ENCODE measurements at places on chromosomes 12 and 14.

DNA sequence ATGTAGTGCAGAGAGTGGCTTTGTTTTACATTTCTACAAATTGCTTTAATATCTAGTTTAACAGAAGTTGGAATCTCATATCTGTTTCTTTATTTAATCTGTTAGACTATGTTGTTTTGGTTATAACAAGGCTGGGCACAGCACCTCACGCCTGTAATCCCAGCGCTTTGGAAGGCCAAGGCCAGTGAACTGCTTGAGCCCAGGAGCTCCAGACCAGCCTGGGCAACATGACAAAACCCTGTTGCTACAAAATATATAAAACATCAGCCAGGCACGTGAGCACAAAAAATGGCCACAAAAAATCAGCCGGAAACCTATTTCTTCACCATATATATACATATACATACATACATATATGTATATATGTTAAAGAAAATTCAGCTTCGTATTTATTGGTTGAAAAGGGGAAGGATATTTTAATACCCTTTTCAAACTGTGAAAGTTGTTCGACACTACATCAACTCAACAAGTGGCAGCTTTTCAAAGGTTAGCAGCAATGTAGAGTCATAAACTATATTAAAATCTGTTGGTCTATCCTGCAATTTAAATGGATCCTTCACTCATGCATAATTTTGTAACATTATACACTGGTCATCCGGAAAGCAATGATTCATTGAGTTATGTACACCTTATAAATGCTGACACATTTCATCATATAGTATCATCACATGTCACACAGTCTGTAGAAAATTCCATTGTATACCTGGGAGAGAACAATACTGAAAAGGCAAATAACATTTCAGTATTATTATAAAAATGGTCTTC, 7.1 kb downstream of the NR2C1 start:
- DNase-seq = no peak
- H3K27me3 ChIP-seq = no peaks in the 10 kb centered on the region
- no peak overlapping the region for H3K4me3 ChIP-seq

- no peaks in the 10 kb centered on the region for H3K4me1 ChIP-seq
- H3K4me3 ChIP-seq = no peak overlapping the region
- no peaks in the 10 kb centered on the region for H3K27me3 ChIP-seq
- H3K36me3 ChIP-seq = no peaks in the 10 kb centered on the region
Measured at GRCh38 chr14:77980475-77981321, 180.8 kb downstream of the ADCK1 start.

DNA sequence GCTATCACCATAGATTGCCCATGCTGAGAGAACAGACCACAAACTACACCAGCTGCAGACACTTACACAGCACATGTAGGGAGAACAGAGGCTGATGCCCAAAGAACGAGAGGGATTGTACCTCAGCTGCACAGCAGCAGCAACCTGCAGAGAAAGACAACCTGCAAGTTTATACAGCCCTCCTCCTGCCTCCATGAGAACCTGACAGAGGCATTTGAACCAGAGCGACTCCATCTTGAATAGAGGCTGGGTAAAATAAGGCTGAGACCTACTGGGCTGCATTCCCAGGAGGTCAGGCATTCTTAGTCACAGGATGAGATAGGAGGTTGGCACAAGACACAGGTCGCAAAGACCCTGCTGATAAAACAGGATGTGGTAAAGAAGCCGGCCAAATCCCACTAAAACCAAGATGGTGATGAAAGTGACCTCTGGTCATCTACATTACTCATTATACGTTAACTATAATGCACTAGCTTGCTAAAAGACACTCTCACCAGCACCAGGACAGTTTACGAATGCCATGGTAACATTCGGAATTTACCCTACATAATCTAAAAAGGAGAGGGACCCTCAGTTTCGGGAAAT, 262.4 kb upstream of the HMGA2 start:
- no peak for DNase-seq
- no peak overlapping the region for H3K27ac ChIP-seq
- H3K4me1 ChIP-seq = peaks cover 3% of the 10 kb centered on the region
- no peaks in the 10 kb centered on the region for H3K36me3 ChIP-seq
- no peaks in the 10 kb centered on the region for H3K27me3 ChIP-seq

GRCh38 chr12:129635021-129635685, 268.7 kb downstream of the TMEM132D start:
- H3K27me3 ChIP-seq = no peaks in the 10 kb centered on the region
- H3K4me1 ChIP-seq = no peaks in the 10 kb centered on the region
- DNase-seq = no peak
- H3K4me3 ChIP-seq = no peak overlapping the region

- H3K4me3 ChIP-seq = no peak overlapping the region
- H3K27ac ChIP-seq = no peak overlapping the region
- peaks cover 6% of the 10 kb centered on the region for H3K36me3 ChIP-seq
- H3K4me1 ChIP-seq = no peaks in the 10 kb centered on the region
Measured at GRCh38 chr12:2588345-2588744, 206.4 kb upstream of the FKBP4 start.

GRCh38 chr14:95211721-95212504, 54.6 kb upstream of the DICER1 start:
- H3K27me3 ChIP-seq = no peaks in the 10 kb centered on the region
- no peaks in the 10 kb centered on the region for H3K4me1 ChIP-seq
- H3K36me3 ChIP-seq = no peaks in the 10 kb centered on the region
- no peak for DNase-seq
- H3K4me3 ChIP-seq = no peak overlapping the region
- no peak overlapping the region for H3K27ac ChIP-seq

DNA sequence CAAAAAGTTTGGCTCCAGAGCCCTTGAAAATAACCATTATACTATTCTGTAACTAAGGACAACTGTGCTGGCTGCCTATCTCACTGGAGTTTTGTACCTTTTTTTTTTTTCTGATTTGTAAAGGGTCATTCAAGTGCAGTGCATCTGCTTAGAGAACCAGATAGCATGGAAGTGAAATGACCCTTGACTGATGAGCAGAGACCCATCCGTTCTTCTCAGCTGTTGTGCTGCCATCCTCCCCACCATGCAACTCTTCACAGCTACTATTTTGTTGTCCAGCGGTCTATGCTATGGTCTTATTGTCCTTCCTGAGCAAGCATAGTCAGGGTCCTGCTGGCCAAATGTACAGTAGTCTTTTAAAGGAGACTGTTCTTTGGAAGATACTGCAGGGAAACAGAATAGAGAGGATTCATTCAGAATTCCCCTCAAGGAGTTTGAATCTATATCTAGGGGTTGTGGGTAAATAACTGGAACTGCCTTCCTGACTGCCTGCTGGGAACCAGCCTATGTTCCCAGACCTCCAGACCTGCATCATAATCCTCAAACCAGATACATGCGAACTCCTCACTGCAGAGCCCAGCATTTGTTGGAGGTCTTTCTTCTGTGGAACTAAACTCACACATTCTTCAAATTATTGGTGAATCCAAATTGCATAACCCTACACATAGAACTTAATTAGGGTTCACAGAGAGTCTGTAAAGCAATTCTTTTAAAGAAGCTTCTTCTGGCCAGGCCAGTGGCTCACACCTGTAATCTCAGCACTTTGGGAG, 41.1 kb downstream of the GPR19 start:
- no peaks in the 10 kb centered on the region for H3K4me1 ChIP-seq
- H3K27me3 ChIP-seq = no peaks in the 10 kb centered on the region
- no peak overlapping the region for H3K27ac ChIP-seq
- DNase-seq = no peak
- H3K36me3 ChIP-seq = no peaks in the 10 kb centered on the region
- H3K4me3 ChIP-seq = no peak overlapping the region

DNA sequence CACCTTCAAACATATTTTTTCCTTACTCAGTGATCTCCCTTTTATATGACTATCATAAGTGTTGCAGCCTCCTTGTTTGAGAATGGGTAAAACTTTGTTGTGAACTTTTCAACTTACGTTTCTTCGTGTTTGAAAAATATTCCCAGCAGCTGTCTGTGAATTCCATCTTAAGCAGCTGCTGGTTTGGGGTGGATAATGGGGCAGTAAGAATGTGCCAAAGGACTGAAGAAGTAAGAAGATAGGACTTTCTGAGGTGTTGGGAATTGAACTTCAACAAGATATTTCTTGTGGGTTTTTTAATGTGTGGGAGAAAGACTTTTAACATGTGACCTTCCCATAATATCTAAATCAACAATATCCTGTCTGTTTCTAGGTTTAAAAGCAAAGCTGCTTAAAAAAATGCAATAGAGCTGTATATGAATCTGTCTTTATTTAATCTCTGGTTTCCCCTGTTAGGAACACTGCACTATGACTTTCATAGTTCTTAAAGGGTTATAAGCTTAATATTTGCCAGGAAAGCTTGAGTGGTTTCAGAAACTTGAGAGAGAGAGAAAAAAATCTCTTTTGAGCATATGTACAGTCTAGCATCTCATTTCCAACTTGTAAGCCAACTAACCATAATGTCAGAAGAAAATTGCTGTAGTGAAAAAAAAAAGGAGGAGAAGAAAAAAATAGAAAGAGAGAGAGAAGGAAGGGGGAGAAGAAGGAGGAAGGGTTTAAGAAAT, 1659.2 kb upstream of the FLRT2 start:
- no peaks in the 10 kb centered on the region for H3K36me3 ChIP-seq
- H3K27ac ChIP-seq = no peak overlapping the region
- no peak for DNase-seq
- H3K27me3 ChIP-seq = no peaks in the 10 kb centered on the region

DNA sequence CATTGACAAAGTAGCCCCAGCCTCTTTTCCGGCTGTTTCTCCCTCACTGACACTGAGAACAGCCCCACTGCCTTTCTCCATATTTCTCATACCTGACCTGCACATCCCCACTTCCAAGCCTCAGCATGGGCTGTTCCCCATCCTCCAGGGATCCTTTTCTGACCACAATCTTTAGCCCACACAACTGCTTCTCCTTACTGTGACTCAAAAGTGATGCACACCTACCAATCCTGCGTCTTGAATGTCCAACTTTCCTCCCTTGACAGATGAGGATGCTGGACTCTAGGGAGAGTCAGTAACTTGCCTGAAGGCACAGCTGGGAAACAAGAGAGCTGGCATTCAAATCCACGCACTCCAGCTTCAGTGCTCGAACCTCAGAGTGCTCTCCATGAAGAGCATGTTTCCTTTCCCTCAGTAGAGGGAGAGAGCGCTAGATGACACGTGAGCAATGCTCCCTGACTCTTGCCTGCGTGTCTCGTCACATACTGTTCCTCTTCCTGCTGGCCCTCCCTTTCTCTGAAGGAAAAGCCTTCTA, 75.6 kb downstream of the NTF3 start:
- H3K27me3 ChIP-seq = no peaks in the 10 kb centered on the region
- no peak overlapping the region for H3K4me3 ChIP-seq
- H3K27ac ChIP-seq = no peak overlapping the region
- no peaks in the 10 kb centered on the region for H3K4me1 ChIP-seq

DNA sequence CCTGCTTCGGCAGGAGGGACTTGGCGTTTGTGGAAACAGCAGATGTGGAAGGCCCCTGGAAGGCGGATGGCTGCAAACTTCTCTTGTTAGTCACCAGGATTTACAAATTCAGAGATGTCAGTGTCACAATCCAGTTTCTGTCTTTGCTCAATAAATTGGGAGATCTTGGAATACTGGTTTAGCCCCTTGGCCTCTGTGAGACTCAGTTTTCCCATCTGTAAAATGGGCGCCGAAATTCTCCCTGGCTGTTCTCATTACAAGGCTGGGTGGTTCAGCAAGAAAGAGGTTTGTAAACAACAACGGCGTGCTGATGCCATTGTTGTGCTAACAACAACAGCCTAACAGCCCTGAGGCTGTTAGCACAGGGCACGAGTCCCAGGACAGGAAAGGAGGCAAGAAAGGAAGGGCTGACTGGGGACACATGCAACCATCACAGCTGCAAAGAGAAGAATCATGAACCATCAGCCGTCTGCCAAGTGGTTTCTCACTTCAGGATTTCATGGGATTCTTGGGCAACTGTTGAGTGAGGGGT, 127.5 kb downstream of the AACS start:
- no peaks in the 10 kb centered on the region for H3K27me3 ChIP-seq
- H3K27ac ChIP-seq = no peak overlapping the region
- no peak for DNase-seq
- H3K4me3 ChIP-seq = no peak overlapping the region
- H3K4me1 ChIP-seq = no peaks in the 10 kb centered on the region

DNA sequence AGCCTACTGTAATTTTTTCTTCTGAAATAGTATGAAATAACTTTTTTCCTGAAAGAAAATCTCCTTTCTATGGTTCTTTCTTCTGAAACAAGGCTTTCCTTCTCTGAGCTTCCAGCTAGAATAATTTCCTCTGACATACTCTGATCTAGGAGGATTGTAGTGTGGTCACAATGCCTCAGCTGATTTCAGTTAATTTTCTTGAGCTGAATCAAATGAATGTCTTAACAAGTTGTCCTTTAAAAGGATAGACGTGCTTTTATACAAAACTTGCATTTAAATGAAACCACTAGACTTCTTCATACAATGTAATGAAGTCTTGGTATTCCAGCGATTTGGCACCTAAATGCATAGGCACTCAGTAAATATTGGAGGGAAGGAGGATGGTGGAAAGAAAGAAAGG, 94.4 kb downstream of the BICD1 start:
- no peak overlapping the region for H3K27ac ChIP-seq
- H3K27me3 ChIP-seq = no peaks in the 10 kb centered on the region
- H3K4me1 ChIP-seq = no peaks in the 10 kb centered on the region
- H3K4me3 ChIP-seq = no peak overlapping the region
- DNase-seq = no peak

GRCh38 chr12:50402264-50403000, 1.7 kb downstream of the LARP4 start:
- DNase-seq = no peak
- H3K36me3 ChIP-seq = no peaks in the 10 kb centered on the region
- no peaks in the 10 kb centered on the region for H3K4me1 ChIP-seq
- H3K27me3 ChIP-seq = no peaks in the 10 kb centered on the region

DNA sequence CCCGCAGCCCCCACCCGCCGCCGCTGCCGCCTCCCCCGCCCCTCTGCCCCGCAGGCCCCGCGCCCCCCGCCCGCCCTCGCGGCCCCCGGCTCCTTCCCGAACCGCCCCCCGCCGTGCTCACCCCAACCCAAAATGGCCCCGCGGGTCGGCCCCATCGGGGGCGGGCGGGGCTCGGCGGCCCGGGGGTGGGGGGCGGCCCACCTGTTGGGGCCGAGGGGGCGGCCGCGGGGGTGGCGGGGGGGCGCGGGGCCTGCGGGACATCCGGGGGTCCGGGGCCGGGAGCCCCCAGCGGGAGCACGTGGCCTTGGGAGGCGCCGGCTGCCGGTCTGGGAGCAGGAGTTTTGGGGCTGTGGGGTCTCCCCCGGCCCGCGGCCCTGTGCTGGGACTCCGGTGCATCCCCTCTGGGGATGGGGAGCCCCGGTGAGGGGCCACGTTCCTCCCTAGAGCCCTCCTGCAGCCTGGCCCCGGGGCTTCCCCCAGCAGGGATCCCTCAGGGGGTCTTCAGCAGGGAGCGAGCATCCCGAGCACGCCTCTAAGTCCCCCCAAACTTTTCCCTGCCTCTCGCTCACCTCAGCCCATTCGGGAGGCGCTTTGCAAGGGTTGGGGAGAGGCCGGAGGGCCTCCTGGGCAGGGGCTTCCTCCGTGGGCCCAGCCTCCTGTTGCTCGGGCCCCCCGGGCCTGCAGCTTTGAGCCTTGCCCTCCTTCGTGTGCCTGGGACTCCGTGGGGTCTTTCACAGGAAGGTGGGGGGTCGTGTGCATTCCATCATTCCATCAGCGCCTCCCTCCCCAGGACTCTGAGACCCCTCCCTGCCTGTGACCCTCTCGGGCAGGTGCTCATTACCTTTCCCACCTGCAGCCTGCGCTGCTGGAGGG, 710 bp downstream of the MTA1 start:
- H3K27ac ChIP-seq = peak overlapping the region; percentile 15
- no peaks in the 10 kb centered on the region for H3K27me3 ChIP-seq
- peak overlapping the region; percentile 77 for H3K4me3 ChIP-seq
- H3K36me3 ChIP-seq = no peaks in the 10 kb centered on the region
